Left cardiac atrium (tissue), 4 donors: ENCODE measurements at places on chromosomes 2 and 18. TPM values are rescaled to one million over a fixed set of nuclear protein-coding genes. Genes with fewer than 3 reads are reported as not detected.

CRYGC gene
- total RNA-seq: not detected

CNTNAP5 gene
- total RNA-seq: not detected

UGT1A3 gene
- not detected for total RNA-seq

DUSP2 gene
- 2.4 TPM for total RNA-seq

PIKFYVE gene
- total RNA-seq: 17.2 TPM

ZNF892 gene
- total RNA-seq: 2.9 TPM

ZNF532 gene
- 56.8 TPM for total RNA-seq

MREG gene
- total RNA-seq: 1.1 TPM

ANKRD30B gene
- total RNA-seq: not detected

CXCR1 gene
- 0.58 TPM for total RNA-seq

DNA sequence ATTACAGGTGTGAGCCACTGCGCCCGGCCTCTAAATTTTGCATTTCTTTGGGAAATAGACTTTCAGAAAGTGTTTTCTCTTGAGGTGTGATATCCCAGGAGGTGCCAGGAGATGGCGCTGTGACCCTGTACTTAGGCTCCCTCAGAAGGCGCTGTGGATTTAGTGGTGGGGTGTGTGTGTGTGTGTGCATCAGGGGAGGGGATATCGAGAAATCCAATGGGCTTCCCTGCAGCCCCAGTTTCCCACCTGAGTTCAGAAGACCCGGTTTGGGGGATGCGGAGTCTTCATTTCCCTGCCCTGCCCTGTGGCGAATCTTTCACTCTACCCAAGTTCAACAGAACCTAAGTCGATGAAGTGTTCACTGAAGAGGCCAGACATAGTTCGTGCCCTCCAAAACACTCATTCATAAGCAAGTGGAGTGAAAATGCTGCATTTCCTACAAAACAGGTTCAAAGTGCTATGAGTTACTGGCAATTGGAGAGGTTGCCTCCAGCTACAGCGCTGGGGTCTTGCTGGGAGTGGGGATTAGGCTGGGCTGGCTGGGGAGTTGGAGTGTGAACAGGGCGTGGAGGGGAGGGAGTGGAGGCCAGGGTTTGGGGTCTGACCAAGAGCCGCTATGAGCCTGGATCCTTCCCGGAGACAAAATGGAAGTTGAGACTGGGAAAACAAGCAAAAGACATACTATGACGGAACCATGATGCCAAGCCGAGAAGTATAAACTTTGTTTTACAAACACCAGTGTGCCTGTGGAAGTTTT, 6.5 kb upstream of the WNT6 start:
- peak; percentile 53 for DNase-seq

- no peak for DNase-seq
Observed at GRCh38 chr18:72738136-72738535, 129.7 kb downstream of the NETO1 start.

DNA sequence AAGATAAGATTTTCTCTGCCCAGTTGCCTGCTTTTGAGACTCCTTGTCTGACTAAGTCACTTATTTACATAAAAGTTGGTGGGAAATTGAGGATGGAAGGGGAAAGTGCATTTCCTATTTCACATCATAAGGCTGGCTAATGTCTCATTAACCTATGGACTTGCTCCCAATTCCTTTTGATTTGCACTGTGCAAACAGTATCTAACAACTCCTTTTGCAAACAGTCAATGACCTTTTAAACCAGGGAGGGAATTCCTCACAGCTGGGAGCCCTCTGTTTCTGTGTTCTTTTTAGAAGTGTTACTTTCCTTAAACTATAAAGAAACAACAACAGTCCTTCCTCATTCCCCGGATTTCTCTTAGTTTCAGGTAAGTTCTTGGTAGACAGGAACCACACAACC, 272.8 kb downstream of the RND3 start:
- no peak for DNase-seq

DNA sequence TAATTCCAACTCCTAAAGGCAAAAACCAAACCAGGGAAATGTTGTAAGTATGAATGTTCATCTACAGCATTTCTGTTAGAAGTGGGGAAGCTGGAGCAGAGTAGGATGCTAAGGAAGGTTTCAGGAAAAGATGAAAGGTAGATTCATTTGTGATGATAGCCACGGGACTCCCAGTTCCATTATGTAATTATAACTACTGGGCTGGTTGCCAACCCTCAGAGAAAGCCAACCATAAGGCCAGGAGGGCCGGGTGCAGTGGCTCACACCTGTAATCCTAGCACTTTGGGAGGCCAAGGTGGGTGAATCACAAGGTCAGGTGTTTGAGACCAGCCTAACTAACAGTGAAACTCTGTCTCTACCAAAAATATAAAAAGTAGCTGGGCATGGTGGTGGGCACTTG, 288.9 kb upstream of the ETAA1 start:
- no peak for DNase-seq

- DNase-seq: no peak
Observed at GRCh38 chr2:127104166-127104660, 2.7 kb downstream of the BIN1 start.

DNA sequence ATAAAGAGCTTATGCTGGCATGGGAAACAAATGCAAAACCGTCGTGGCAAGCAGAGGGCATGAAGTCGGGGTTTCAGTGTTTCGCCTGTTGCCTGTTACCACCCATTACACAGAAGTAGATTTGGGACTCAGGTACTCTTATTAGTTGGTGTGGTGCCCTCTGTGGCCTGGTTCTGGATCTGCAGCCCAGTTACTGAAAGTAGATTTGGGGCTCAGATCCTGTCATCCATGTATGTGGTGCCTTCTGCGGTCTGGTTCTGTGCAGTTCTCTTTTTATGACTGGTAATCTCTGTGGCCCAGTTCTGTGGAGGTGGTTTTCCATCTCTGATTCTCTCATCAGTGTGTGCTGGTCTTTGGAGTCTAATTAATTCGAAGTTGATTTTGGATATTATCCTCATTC, 45.2 kb downstream of the ADNP2 start:
- no peak for DNase-seq

DNA sequence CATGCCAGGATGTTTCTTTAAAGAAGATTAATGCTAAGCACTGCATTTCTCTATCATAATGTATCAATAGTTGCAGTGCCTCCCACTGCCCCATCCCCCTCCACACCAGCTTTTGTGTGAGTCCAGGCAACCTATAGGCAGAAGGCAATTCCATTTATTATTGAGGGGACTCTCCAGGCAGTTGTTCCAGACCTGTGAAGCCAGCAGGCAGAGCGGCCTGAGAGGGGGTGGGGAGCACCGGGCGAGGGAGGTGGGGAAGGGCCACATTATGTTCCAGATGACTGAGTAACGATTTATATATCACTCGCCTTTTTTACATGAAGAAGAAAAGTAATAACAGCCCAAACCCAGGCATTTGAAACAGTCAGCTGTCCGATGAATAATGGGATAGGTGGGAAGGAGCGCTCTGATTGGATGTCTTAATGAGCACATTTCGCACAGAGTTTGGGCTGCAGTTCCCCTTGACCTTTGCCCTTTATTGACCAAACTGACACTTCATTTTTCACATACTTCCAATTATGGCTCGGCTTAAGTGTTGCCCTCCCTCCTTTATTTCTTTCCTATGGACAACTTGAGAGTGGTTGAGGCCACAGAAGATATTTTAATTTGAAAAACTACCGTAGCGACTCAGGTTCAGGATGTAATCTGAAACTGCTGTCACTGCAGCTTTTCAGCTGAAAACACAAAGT, 34.4 kb downstream of the MEIS1 start:
- no peak for DNase-seq

DNA sequence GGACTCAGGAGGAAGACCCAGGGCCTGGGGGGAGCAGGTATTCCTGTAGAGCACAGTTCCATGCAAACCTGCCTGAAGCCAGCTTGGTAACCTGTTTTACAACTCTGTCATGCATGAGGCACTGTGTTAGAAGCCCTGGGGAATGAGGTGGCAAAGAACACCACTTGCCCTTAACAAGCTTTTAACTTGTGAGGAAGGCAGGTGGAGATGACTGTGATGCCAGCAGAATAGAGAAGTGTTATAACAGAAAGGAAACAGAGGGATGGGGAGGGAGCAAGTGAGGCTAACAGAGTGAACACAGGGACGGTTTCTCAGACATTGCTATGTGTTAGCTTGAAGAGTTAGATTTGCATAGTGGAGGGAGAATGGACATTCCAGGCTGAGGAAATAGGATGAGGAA, 11.5 kb upstream of the IL1A start:
- no peak for DNase-seq

GRCh38 chr18:59044855-59045254, 94.8 kb upstream of the SEC11C start:
- no peak for DNase-seq

- DNase-seq: no peak
Observed at GRCh38 chr2:176164611-176165369, 7.7 kb downstream of the HOXD3 start.

GRCh38 chr2:190948671-190949070, 65.3 kb downstream of the STAT1 start:
- DNase-seq: no peak

DNA sequence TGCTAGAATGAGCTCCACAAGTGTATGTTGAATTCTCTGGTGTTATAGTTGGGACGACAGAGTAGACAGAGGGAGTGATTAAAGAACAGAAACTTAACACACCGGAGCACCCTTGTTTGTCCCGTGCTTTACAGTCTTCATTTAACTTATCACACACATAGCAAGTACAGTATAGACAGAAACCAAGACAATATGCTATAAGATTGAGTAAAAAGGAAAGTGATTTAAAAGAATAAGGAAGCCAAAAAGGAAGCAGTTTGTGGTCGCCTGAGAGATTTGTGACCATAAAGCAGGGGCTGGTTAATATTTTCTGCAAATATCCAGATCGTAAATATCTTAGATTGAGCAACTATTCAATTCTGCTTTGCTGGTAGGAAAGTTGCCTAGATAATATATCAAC, 1128.4 kb downstream of the TSN start:
- DNase-seq: no peak

GRCh38 chr18:45168866-45169600, 446.2 kb upstream of the SLC14A2 start:
- no peak for DNase-seq

- no peak for DNase-seq
Observed at GRCh38 chr2:143144813-143145455, 15.7 kb downstream of the ARHGAP15 start.

DNA sequence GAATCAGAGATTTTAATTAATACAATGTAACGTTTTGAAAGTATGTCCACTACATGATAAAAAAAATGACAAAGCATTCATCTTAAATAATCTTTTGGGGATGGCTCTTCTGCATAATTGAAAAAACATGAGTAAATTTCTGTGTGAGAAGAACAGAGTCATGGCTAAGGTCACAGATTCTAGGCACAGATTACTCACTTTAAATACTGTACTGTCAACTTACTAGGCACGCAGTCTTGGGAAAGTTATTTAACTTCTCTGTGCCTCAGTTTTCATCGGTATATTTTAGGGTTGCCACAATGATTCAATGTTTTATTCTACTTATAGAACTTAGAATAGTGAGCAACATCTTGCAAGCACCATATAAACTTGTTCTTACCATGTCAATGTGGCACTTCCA, 49.2 kb downstream of the TMEFF2 start:
- no peak for DNase-seq

DNA sequence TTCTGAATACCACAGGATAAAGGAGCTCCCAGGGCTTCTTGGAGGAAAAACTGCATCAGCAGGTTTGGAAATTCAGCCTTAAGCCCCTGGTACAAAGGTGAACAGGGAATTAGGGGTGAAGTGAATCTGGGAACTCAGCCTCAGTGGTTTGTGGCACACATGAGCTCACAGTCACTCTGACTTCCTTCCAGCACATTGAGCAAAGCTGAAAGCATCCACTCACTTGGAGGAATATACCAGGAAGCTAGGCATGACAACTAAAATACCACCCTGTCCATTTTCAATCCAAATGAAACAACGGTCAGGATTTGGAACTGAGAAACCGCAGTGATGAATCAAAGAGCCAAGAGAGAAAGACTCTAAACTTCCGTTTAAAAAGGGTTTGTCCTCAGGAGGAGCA, 216.1 kb downstream of the ICOS start:
- DNase-seq: no peak

DNA sequence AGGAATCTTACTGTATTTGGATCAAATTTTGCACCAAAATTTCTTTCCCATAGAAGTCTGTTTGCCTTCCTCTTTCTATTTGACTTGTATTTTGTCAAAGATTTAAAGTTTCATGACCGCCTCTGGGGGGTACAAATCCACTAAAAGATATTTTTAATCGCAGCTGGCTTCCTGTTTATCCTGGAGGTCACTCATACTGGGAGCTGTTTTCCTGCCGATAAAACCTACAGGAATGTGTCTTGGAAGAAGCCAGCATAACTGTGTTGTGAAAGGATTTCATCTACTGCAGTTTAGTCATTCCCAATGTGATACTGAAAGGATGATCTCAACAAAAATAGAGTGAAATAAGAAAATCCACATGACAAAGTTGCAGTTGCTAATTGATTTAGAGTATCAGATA, 184.0 kb downstream of the RIT2 start:
- DNase-seq: no peak

DNA sequence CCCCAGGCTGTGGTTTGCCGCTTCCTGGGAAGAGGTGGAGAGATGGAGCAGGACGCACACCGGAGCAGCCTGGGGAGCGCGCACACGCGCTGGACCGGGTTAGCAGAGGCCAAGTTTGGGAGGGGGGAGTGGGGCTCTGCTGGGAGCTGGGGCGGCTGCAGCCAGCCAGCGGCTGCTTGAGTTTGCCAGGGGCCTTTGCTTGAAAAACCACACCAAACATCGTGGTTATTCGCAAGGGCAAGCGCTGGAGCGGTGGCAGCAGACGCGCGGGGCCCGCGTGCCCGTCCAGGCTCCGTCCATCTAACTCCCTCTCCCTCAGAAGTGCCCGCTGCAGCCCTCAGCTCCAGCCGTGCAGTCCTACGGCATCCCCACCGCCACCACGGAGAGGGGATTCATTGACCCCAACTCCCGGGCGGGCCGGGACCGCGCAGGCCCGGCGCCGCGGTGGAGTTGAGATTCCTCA, 4.6 kb downstream of the PTGR3 start:
- no peak for DNase-seq

GRCh38 chr18:32776561-32776960, 3.7 kb upstream of the KLHL14 start:
- no peak for DNase-seq

- DNase-seq: no peak
Observed at GRCh38 chr18:12998332-12999060, 7.3 kb downstream of the CEP192 start.

- no peak for DNase-seq
Observed at GRCh38 chr2:32425719-32426141, 68.9 kb downstream of the BIRC6 start.

- DNase-seq: no peak
Observed at GRCh38 chr2:234932591-234933168, 19.1 kb upstream of the SH3BP4 start.

- no peak for DNase-seq
Observed at GRCh38 chr2:97957432-97958183, 38.1 kb downstream of the TMEM131 start.

GRCh38 chr18:48356909-48357631, 52.1 kb downstream of the ZBTB7C start:
- DNase-seq: no peak

- DNase-seq: no peak
Observed at GRCh38 chr2:8636721-8637636, 44.9 kb upstream of the ID2 start.

DNA sequence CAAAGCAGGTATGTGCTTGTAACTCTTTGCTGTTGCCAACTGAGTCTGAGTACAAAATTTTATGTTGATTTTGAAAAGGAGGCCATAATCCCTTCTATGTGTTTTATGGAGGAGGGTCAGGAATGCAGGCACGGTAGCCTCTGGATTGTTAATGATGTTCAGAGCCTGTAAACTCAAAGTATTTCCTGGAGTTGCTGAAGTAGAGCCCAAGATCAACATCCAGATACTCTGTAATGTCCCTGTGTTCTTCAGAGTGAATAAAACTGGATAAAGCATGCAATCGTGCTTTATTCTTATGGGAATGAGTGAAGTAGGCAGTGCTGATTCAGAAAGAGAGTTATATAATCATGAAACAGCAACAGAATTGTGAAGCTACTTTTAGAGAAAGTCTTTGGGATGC, 61.8 kb upstream of the CHRNA1 start:
- DNase-seq: no peak
